Uterus (tissue), 4 donors: ENCODE measurements at places on chromosomes 12 and 14. TPM values are rescaled to one million over a fixed set of nuclear protein-coding genes. Genes with fewer than 3 reads are reported as not detected.

FAM186B gene
- 0.21 TPM for total RNA-seq

ART4 gene
- 1.2 TPM for total RNA-seq

NPAS3 gene
- total RNA-seq = 9.6 TPM

DHRS2 gene
- 0.28 TPM for total RNA-seq

RPL6 gene
- total RNA-seq = 1,509 TPM

MAP3K9 gene
- total RNA-seq = 2.8 TPM

C12orf54 gene
- 3.6 TPM for total RNA-seq

SLCO1C1 gene
- total RNA-seq = not detected

VWF gene
- total RNA-seq = 341 TPM

CACNA1C gene
- 18.9 TPM for total RNA-seq

C12orf42 gene
- 0.21 TPM for total RNA-seq

CFAP54 gene
- total RNA-seq = 7.1 TPM

ASIC1 gene
- 5.6 TPM for total RNA-seq

LRR1 gene
- total RNA-seq = 16.2 TPM

PSMB5 gene
- total RNA-seq = 105 TPM

TMEM63C gene
- not detected for total RNA-seq

CCDC175 gene
- total RNA-seq = 0.41 TPM

LRRC9 gene
- total RNA-seq = 2.1 TPM

SUPT16H gene
- total RNA-seq = 115 TPM

LRP6 gene
- 34.4 TPM for total RNA-seq
